Cardiac muscle cell (in vitro differentiated cells and primary cell): ENCODE measurements at places on chromosomes 11 and 22.
A peak's percentile ranks its signal among the peaks of the same experiment; 100 is the strongest.

DNA sequence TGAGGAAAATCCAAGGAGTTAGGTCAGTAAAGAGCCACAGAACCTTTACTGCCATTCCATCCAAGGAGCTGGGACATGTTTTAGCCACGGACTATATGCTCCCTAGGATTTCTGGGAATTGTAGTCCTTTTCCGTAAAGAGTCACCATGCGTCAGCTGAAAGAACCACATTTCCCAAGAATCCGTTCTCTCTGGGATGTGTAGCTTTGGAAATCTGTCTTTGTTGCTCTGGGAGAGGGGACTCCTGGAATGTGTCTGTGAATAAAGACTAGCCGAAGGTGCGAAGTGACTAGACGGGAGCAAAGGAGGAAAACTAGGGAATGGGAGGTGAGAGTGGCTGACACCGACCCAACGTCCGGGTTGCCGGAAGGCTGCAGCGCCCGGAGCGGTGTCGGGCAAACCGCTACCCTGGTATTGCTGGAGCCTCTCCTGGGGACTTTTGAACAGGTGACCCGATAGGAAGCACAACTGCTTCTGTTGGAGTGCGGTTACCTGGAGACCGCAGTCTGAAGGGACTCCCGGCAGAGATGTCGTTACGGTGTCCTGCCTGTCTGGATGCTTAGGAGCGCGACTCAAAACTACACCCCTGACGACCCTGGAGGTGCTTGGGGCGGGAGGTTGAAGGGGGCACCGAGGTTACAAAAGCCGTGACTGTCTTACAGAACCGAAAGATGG, at the start of gene IFTAP:
Gene IFTAP, plus strand, starts transcription at position 187 of the 674 bp plus-strand sequence. CDS start 15,602 bp downstream, outside the sequence.
- peak; percentile 94 for DNase-seq

- DNase-seq: no peak
These were observed 92.7 kb downstream of the NAV2 start for GRCh38 chr11:19805376-19805775.

DNA sequence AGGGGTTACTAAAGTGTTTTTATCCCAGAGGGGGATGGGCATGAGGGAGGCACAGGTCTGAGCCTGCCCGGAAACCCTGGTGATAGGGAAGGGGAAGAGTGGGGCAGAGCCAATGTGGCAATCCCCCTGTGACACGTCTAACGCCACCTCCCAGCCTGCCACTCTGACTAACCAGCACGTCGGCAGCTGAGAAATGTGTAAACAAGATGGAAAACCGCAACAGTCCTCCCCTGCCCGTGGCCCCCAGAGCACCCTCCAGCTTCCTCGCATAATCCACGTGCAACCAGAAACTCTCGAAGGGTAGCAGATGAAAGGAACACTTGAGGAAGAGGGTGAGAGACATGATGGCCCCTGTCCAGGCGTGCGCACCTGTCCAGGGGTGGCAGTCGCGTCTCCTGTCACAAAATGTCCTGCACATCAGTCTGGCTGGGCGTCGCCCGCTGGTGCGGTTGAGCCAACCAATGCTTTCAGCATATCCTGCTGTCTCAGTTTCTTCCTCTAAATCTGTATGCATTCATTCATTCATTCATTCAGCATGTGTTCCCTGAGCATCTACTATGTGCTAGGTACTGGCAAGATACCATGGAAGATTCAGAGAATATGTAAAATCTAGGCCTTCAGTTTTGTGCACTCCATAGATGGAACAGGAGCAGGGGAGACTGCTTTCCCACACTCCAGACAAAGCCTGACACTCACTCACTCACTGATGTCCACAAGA, 4.5 kb downstream of the TMPRSS4 start:
- no peak for DNase-seq

- no peak for DNase-seq
These were observed 81.5 kb upstream of the BID start for GRCh38 chr22:17855572-17856290.

- no peak for DNase-seq
These were observed 19.7 kb downstream of the EPS8L2 start for GRCh38 chr11:725624-726202.
